ENCODE measurements at places on chromosomes 2 and 18.

DNA sequence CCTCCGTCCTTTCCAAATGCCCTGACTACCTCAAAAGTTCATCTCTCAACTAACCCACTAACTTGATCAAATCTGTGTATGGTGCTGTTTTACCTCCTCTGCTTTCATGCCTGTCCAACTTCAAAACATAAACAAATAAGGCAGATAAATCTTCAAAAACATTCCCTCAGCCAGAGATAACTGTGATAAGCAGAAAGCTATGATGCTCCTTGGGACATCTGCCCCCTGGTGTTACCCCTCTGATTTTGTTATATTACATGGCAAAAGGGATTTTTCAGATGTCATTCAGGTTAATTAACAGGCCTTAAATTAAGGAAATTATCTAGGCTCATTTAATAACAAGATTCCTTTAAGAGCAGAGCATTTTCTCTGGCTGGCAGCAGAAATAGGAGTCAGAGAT, 810.8 kb upstream of the CHAC2 start:
- no peak for DNase-seq

DNA sequence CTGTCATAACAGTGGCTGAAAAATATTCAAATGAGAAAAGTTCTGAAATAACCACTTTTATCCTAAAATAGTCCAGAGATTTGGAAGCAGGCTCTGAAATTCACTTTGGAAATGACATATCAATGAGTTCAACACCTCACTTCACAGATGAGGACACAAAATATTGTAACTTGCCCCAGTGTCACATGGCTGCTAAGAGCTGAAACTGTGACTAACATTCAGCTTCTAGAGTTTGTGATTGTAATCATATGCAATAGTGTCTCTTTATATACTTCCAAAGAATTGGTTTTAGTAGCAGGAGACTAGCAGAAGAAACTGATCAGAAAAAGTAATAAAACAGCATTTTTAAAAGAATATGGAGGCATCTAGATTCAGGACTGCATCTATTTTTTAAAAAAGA, 52.1 kb downstream of the SFT2D3 start:
- DNase-seq = no peak

GRCh38 chr2:188596054-188596453, 304.4 kb downstream of the GULP1 start:
- DNase-seq = peak; percentile 3

DNA sequence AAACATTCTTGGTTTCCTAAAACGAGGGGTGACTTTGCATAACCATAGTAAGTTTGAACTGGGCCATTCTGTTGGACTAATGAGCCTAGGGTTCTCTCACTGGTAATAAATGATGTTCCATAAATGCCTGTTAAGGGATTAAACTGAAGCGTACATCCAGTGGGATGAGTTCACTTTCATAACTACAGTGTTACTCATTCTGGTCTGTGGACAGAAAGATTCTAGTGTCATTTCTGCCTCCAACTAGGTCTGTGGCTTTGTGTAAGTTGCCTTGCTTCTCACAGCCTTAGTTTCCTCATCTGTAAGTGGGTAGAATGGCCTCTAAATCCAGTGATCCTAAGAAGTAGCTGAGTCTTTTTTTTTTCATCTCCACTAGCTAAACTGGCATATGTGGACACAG, 1860.6 kb upstream of the PIK3C3 start:
- no peak for DNase-seq

DNA sequence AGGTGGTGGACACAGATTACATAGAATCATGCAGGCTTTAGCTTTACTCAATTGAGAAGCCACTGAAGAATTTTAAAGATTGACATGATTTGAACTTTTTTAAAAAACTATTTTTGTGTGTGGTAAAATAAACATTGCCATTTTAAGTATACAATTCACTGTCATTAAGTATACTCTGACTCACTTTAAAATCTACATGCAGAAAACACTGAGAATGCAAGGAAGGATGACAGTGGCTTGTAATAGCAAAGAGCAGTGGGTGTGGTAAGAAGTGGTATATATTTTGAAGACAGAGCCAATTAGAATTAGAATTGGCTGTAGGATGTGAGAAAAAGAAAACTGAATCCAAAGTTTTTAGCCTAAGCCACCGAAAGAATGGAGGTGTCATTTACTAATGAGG, 14.9 kb downstream of the TRMT61B start:
- no peak for DNase-seq

DNA sequence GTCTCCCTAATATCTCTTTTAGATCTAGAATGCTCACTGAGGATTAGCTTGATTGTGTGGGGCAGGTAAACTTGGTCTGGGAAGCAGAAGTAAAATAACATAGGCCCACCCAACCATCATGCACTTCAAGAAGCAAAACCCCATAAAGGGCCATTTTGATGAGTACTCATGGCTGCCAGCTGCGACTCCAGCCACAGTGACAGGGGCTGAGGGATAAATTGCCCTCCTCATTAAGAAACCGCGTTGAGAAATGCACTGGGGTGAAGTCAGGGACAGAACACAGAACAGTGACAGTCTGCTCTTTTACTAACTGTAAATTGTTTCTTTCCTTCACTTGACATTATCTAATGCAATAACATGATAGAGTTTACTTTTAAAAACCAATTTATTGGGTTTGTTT, 60.2 kb downstream of the RND3 start:
- no peak for DNase-seq

GRCh38 chr18:77210249-77210648, 39.4 kb upstream of the GALR1 start:
- no peak for DNase-seq

- DNase-seq = no peak
Observed at GRCh38 chr2:207101984-207102383, 63.8 kb downstream of the KLF7 start.

DNA sequence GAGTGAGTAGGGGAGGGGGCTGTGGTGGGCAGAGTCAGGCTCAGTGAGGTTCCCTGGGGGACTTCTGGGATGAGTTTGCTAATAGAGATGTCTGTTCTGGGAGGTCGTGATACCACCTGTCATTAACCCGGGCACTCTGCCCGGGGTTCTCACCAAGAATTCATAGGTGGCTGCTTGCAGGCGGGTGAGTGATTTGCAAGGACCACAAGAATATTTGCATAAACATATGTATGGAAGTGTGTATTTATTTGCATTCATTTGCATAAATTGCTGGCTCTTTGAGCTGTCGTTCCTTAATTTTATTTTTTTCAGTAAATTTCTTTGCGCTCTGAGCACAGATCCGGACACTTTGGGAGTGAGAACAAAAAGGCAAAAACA, 260.0 kb downstream of the ATAD2B start:
- no peak for DNase-seq

DNA sequence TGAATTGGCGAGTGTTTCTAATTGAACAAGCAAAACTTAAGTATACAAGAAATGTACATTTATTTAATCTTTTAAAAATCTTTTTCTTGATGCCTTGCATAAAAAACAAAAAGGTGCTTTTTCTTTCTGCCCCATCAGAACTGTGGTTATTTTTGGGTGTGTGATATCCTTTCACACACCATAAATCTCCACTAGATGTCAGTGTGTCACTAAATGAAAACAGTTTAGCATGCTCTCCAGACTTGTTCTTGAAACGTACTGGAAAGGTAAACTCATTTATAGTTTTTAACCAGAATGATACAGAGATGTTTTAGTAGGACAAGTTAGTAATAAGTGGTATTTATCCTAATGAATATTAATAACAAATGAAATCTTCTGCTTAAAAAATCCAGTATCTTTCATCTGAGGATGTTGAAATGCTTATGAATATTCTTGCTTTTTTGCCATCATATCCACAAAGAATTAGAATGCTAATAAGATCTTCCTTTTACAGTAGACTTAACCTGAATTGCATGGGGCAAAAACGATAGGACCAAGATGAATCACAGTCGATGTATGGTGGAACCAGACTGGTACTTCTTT, 96.8 kb downstream of the UBE2E3 start:
- peak; percentile 67 for DNase-seq

- no peak for DNase-seq
Observed at GRCh38 chr2:196528486-196529223, 110.9 kb upstream of the CCDC150 start.

DNA sequence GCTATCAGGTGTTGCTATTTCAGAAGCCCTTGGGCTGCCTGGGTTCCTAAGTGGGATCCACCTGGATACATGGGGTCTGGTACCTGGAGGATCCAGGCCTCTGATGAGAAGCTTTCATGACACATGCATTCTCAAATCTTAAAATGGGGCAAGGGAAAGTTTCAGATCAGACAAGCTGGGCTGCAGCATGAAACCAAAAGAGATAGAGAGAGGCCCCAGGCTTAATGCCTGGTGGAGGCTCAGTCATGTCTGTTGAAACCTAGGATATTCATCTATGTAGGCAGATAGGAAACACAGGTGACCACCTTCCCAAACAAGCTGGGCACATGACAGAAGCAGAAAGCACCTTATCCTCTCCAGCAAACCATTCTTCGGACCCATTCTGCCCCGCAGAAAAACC, 18.8 kb upstream of the PLB1 start:
- no peak for DNase-seq

DNA sequence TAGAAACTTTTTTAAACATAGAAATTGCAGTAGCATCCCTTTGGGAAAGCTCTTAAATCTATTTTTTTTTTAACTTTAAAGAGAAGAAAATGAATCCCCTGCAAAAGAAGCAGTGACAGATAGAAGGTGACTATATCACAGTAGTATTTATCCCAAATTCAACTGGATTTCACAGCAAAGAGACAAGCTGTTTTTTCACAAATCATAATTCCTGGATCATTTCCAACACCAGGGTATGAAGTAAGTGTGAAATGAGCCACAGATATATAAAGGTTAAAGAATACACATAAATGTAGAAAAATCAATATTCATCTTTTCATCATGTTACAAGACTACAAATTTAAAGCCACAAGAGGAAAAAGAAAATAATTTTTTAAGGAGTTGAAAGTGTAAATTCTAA, 1404.9 kb upstream of the NXPH2 start:
- DNase-seq = no peak

DNA sequence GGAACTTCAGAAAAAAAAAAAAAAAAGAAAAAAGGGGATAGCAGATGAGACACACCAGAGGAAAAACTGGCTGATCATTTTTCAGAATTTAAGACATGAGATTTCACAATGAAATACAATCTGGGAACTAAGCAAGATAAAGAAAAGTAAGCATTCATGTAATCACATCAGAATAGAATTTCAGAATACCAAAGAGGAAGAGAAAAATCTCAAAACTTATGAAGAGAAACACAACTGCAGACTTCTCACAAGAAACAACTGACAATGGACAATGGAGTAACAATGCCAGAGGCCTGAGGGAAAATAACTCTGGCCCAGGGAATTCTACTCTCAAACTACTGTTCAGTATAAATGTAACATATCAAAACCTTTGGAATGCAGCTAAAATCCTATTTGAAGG, 13.2 kb upstream of the RRM2 start:
- DNase-seq = peak; percentile 14

DNA sequence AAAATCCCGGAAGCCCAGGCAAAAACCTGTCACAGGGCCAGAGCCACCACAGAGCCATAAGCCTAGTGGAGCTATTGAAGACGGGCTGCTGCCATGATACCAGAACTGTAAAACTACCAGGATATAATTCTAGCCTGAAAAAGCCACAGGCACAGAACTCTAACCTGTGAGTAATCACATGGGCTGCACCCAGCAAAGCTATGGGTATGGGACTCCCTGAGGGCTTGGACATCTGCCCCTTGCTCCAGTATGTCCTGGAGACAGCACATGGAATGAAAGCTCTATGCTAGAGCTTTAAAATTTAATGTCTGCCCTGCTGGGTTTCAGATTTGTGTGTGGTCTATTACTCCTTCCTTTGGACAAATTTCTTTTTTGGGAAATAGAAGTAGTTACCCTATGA, 2183.6 kb upstream of the CELF4 start:
- DNase-seq = no peak

DNA sequence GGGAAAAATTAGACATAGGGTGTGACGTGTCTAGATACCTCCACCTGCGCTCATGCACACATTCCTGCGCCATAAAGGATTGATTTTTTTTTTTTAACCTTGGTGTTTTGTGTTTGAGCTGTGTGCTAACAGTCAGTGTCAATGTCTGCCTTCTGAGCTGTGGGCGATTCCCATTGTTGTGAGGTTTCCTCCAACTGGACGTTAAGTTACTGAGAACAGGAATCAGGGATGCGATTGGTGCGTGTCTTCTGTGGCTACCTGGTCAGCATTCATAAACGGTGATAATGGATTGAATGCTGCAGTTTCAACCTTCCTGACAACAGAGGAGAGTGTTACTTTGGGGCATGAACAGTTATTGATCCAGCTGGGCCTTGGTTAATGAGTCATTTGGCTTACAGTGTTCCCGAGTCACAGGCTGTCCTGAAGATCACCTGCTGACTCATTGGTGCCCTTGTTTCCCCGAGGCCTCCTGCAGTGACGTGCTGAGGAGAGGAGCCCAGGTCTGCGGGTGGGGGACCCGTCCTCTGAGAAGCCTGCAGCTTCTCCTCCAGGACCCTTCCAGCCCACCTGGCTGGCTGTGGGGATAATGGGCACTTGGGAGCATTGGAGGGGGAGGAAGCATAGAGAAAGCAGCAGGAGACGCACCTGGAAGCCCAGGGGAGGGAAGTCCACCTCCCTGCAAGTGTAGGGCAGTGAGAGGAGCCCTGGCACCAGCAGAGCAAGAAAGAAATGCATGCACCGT, 25.8 kb upstream of the CABYR start:
- no peak for DNase-seq

- peak; percentile 88 for DNase-seq
Observed at GRCh38 chr2:60550178-60550983, 3.1 kb downstream of the BCL11A start.

DNA sequence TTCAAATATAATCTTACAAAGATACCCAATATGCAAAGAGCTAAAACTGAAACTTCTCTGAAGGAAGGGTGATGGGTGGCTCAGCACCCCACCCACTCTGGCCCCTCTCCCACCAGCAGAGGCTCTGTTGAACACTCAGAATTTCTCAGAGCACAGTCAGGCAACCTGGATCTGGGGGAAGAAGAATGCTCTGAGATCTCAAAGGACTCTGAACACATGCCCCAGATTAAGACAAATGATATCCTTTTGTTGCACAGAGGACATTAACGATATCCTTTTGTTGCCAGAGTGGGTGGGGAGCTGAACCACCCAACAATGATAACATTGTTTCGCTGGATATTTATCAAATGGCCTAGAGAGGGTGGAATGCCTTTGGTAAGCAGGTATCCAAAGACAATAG, 104.8 kb downstream of the LBH start:
- DNase-seq = no peak

- DNase-seq = peak; percentile 55
Observed at GRCh38 chr2:108171657-108172056, 68.1 kb upstream of the SULT1C3 start.

- DNase-seq = no peak
Observed at GRCh38 chr2:86107031-86107430, 996 bp downstream of the PTCD3 start.

GRCh38 chr2:212136216-212136795, 402.3 kb downstream of the ERBB4 start:
- DNase-seq = no peak

GRCh38 chr2:241777686-241778627, 1.3 kb downstream of the GAL3ST2 start:
- no peak for DNase-seq

Data from suppressor macrophage treated with lipopolysaccharide for 4 hours (primary cell).